Activated CD4-positive, alpha-beta T cell treated with anti-CD3 and anti-CD28 coated beads for 24 hours (primary cell): ENCODE measurements at places on chromosomes 3 and 15.

DNA sequence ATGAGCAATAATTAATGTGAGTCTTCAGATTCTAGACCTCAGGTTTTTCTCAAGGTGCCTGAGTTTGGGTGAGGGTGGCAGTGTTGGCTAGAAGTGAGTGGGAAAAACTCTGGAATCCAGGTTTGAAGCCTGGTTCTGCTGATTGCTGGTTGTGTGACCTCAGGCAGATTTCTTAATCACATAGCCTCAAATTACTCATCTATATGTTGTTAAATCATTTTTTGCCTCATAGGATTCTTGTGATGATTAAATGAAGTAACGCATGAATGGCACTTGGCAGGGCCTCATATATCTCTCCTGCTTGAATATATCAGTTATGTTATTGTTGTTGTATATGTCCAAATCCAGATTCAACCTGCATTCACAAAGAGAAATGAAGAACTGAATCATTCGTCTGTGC lies 60.5 kb downstream of the NR2F2 start:
- no peak for DNase-seq

GRCh38 chr3:184558726-184559125 lies 2.9 kb upstream of the EPHB3 start:
- no peak for DNase-seq

DNA sequence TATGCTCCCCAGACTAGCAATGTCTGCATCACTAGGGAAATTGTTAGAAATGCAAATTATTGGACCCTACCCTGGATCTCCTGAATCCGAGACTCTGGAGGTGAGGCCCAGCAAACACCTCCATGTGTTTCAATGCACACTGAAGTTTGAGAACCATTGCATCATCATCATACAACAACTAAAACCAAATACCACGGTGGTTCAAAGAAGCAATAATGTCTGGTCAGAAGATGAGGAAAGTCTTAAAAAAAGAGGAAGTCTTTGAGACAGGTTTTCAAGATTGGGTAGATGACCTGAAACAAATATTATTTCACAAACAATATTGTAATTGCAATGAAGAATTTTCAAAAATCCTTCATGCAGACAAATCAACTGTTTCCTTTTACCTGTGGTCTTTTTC lies 60.3 kb upstream of the TRA2B start:
- no peak for DNase-seq

DNA sequence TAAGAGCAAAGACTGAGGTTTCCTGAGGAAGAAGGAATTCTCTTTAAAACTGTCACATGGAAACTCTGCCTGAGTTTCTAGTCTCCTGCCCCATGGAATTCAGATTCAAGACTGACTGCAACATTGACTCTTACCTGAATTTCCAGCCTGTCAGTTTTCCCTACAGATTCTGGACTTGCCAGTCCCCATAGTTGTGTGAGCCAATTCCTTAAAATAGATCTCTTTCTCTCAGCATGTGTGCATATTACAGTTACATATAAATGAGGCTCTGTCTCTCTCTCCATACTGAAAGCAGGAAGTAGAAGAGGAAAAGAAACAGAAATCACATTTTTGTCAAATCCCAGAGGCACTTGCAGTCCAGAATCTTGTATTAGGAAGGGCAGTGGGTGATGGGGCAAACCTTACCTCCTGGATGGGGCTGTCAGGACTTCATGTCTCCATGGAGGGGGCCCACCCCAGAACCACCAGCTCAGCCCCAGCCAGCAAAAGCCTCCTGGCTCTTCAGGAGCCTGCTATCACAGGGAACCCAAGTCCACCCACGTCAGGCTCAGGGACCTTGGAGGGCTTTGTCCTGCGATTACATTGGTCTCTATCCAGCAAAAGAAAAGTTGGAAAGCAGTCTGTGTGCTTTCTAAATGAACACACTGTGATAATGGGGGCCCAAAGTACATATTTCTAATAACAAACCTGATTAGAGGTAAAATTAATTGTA lies 18.8 kb upstream of the GOLGA8J start:
- no peak for DNase-seq

GRCh38 chr3:115245438-115245837 lies 98.3 kb upstream of the ZBTB20 start:
- DNase-seq: no peak

DNA sequence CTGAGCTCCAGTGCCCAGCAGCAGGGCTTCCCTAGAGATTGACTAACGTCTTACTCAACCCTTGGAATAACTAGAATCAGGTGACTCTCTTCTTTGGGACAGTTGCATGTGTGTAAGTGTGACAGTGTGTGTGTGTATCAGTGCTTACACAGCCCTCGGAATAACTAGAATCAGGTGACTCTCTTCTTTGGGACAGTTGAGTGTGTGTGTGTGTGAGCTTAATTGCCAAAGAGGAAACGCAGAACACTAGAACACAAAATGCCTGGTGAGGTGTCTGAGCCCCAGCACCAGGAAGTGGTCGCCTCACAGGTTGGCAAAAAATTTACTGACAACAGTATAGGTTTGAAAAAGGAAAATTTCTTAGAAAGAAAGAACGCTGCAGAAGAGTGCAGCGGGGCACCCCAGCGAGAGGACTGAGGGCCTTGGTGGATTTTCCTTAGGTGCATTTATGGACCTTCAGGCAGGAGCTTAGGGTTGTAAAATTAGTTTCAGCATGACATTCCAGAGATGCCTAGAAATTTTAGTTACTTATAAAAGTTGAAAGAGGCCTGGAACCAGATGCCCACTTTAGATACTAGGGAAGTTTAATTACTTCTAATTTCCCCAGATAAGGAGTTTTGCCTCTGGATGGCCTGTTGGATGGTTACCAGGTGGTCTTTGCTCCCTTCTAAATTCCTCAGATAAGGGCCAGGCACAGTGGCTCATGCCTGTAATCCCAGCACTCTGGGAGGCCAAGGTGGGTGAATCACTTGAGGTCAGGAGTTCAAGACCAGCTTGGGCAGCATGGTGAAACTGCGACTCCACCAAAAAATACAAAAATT lies 3.7 kb upstream of the WDR82 start:
- no peak for DNase-seq

DNA sequence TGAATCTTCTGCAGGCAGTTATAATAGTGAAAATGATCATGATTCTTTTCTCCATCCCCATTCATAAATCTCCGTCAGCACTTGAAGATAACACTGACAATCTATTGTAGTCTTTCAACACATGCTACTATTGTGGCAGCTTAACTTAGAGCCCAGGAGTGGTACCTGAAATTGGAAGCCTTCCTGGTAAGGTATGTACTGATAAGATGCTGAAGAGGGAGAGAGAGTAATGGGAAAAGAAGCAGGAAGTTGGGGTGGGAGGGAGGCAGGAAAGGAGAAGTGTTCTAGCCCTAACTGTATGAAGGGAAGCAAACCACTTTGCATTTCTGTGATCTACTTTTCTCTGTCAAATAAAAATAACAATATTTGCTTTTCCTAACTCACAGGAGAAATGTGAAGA lies 197.4 kb upstream of the RORA start:
- DNase-seq: no peak

DNA sequence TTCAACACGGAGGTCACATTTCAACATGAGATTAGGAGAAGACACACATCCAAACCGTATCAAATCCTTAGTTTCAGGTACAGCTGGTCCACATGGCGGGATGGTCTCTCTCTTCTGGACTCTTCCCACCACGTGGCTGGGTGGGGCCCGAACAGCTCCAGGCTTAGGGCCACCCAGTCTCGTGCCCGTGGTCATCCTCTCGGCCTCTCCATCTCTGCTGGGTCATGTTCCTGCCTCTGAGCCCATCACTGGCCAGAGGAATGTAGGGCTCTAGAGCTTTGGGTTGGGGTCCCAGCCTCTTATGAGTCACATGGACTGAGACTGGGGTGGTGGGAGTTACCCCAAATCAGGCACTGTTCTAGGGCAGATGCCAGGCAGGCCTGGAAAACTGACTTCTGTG lies 12.2 kb downstream of the SYNM start:
- DNase-seq: no peak

DNA sequence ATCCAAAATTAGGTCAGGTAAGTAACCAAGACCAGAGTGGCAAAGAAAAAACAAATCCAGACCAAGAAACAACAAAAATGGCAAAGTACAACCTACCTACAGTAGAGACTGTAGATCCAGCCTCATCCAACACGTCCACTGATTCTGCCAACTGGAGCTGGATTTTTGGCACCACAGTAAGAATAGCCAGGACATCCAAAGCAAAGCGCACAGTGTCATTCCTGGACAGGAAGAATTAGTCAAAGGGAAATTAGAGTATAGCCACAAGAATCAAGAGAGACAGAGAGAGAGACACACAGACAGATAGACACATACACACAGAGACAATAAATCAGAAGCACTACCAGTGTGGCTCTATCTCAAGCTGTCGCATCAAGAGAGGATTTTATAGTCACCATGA lies 31.1 kb downstream of the RBM15B start:
- DNase-seq: no peak

DNA sequence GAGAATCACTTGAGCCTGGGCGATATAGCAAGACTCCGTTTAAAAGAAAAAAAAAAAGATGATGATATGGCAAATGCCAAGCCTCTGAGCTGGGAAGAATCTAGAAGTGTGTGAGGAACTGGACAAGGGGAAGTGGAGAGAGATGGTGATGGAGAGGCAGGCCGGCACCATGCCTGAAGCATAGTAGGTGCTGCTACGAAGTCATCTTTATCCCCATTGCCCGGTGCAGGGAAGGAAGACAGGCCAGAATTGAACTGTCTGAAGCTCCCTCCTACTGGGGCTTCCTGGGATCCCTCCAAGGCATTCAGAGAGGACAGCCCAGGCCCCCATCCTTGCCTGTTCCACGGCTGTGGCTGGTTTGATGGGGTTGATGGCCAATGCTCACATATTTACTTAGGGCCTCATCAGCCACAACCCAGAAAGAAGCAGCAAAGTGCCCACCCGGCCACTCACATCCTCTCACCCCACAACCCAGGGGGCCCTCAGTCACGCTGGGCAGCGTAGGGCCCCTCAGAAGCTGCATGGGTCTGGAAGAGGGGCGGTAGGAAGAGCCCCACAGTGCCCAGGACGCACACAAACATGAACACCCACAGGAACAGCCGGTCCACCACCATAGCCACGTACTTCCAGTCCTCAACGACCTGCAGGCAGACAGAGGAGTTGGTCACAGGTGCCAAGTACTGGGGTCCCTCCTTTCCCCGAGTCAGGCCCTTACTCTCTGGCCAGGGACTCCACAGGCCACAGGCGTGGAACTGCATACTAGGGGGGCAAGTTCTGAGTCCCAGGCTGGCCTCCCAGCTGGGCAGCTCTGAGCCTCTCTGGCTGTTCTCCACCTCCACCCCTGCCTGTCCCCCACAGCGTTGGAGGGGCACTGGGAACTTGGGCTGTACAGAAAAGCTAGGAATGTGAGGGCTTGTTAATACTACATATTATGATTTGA lies 4.1 kb upstream of the CHRNA3 start:
- DNase-seq: no peak

- DNase-seq: no peak
Measured at GRCh38 chr3:157542711-157543500, 39.7 kb upstream of the VEPH1 start.

DNA sequence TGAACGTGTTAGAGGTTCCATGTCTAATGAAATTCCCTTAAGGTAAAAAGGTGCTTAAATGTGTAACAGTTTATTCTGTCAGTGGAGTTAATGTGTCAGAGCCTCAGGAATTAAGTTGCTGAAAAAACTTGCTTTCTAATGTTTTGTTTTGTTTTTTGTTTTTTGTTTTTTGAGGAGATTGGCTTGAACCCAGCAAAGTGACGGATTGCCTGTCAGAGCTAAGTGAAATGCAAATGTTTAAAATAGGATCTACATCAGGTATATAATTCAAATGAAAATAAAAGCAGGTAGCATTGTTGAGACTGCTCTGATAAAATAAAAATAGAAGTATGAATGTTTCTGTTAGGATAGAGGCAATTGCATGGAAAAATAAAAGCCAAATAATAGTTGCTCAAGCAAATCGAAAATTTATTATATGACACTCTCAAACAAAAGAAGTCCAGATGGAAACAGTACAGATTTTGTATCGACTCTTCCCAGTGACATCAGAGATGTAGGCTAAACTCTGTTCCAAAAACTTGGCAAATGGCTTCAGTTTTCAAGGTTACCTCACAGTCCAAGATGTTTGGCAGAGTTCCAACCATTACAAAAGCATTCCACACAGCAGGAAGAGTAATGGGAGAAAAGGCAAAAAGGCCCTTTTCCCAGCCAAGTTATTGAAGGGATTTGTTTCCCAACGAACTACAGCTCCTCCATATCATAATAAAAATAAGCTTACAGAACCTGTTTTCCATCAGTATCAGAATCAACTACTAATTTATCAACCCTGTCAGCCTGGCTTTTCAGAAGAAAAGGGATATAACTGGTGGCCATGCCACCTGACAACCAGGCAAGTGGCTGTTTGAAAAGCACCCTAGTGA lies 291.0 kb downstream of the TBL1XR1 start:
- DNase-seq: no peak

DNA sequence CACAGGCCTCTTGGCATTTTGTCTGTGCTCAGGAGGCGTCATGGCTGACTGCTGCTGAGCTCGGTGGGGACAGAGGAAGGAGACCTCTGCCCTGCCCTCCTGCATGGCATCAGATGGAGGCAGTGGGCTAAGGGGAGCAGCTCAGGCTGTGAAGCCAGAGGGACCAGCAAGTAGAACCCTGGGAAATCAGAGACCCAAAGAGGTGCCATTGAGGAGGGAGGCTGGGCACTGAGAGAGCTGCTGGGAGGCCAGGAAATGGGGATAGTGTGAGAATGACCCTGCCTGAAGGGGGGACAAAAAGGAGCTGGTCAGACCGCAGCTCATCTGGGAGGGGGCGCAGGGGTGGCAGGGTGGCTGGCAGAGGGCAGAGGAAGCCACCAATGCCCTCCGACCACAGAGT lies 136.8 kb downstream of the FBLN2 start:
- no peak for DNase-seq

- peak; percentile 65 for DNase-seq
Measured at GRCh38 chr3:102229062-102229655, 205.7 kb upstream of the ZPLD1 start.

DNA sequence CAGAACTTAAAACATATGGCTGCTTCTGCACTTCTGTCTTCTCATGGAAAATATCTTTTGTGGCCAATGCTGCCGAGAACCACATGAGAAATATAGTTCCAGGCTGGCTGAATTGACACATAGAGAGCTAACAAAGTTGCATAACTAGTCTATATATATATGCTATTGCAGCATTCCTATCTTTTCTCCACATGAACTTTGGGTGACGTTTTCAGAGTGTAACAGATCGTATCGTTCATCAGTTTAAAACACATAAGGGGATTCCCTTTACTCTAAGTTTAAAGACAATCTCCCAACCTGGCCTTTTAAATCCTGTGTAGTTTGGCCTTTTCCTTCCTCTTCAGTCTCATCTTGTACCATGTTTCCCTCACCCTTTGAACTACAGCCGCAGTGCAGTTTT lies 394.2 kb upstream of the CBLB start:
- DNase-seq: no peak
